Activated naive CD8-positive, alpha-beta T cell treated with anti-CD3 and anti-CD28 coated beads, Interleukin-2, amount 10 ng/mL, durations not matched to agents 7 days and 5 days (primary cell): ENCODE measurements at places on chromosomes 7 and 10.

- DNase-seq: no peak
These were observed 20.3 kb downstream of the MRPS24 start for GRCh38 chr7:43849047-43849446.

DNA sequence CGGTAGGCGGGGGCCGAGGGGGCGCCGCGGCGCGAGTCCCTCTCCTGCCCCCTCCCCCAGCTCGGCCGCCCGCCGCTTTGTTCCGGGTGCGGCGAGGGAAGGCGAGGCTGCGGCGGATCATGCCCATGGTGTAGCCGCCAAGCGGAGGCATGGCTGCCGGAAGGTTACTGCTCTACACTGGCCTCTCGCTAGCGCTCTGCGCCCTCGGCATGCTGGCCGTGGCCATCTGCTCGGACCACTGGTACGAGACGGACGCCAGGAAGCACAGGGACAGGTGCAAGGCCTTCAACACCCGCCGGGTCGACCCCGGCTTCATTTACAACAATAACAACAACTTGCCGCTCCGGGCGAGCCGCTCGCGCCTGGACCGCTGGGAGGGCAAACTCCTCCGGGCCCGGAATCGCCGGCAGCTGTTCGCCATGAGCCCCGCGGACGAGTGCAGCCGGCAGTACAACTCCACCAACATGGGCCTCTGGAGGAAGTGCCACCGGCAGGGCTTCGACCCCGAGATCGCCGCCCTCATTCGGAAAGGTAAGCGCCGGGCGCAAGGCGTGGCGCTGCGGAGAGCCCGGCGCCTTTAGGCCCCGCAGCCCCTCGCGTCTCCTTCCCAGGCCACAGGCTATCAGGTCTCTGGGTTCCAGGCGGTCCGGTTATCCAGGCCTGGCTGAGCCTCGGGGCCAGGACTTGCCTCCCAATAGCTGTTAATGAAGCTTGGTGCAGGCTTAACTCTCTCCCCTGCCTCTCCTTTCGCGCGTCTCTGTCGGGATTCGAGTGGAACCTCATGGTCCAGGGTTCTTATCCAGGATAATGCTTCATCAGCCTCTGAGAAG is 513 bp downstream of the TMEM178B start:
- DNase-seq: peak; percentile 50

DNA sequence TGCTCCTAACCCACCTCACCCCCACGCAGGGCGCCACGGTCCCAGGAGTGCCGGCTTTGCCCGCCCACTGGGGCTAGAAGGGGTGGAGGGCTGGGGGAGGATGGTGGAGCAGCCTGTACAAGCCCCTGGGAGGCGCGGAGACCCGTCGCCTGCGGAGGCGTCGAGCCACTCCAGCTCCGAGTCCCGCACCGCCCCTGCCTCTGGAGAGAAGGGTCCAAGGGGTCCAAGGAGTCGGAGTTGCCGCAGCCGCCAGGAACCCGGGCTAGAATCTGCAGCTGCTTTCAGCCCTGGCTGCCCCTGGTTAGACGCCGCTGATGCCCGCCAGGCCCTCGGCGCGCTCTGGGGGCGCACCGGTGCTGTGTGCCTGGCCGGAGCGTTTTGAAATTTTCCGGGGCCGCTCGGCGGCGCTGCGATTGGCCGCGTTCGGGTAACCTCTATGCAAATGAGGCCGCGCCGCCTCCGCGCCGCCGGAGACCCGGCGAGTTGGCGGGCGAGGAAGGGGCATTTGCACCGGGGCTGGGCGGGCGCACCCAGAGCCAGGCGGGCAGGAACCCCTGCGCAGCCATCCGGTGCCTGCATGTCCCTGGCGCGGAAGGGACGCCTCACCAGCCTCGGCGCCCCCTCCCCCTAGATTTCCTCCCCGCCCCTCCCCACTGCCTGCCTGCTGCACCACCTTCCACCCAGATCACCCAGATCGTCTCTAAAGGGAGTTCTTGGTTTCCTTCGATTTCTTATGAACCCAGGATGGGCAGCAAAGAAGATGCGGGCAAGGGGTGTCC is at the start of gene HMX2:
HMX2 (plus strand) TSS at position 502 of the 779 bp plus-strand sequence; CDS start at position 745, 243 bp downstream.
- DNase-seq: peak; percentile 63

DNA sequence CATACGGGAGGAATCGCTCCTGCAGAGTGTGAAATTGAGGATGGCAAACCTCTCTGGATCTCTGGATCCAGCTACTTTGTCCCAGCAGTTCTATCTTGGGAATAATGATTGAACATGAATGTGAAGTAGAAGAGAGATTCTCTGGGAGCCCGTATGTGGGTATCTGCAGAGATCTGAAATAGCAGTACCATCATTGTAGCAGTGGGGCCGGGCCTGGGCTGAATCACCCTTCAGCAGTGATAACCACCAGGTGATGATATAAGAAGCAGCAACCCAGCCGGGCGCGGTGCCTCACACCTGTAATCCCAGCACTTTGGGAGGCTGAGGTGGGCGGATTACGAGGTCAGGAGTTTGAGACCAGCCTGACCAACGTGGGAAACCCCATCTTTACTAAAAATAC is 51.9 kb downstream of the SKIDA1 start:
- no peak for DNase-seq
